ENCODE measurements at places on chromosomes 13 and 19.

DNA sequence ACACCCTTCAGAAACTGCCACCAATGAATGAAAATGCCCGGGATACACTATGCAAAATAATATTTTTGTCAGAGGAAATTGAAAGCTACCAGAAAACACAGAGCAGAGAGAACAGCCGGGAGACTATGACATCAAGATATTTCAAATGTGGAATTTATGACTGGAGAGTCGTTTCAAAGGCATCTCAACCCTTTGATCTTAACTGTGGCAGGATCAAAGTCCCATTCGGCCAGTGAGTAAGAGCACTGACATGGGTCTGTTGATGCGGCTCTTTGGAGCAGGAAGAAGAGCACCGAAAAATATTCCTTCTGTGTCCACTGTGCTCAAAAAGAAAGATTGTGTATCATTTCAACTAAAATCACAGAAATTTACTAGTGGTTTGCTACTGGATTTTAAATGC is 201.9 kb downstream of the RFC3 start:
- DNase-seq: no peak

GRCh38 chr13:33182729-33183128 is 102.8 kb downstream of the STARD13 start:
- DNase-seq: no peak

- DNase-seq: no peak
Observed at GRCh38 chr13:32840989-32841713, 175.1 kb upstream of the KL start.

- no peak for DNase-seq
Observed at GRCh38 chr13:68714292-68714691, 1393.3 kb upstream of the ATXN8OS start.

DNA sequence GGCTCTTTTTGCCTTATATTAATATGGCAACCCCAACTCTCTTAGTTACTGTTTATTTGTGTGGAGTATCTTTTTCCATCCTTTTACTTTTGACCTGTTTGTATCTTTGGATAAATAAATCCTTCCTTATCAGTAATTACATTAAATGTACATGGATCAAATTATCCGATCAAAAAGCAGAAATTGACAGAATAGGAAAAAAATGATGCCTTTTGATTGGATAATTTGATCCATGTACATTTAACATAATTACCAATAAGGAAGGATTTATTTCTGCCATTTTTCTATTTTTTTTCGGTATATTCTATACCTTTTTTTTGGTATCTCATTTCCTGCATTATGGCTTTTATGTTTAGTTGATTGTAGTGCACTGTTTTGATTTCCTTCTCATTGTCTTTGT is 57.2 kb downstream of the ZMYM2 start:
- no peak for DNase-seq

- no peak for DNase-seq
Observed at GRCh38 chr13:20035130-20035529, 76.6 kb downstream of the ZMYM2 start.

GRCh38 chr13:93118081-93118615 is 108.5 kb upstream of the GPC6 start:
- no peak for DNase-seq

DNA sequence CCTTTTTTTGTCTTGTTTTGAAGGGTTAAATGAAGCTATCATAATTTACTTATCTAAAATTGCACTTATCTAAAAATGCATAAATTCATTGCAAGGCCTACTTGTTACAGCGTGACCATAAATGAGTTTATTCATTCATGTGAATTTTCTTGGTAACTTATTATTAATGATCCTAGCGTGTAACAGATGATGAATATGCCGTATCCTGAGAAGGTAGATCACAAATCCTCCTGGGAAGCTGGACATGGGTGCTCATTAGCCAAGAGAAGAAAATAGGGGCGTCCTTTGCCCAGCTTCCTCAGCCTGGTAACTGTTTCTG is 21.3 kb downstream of the TNFSF11 start:
- no peak for DNase-seq

- no peak for DNase-seq
Observed at GRCh38 chr19:48806818-48807589, 3.8 kb downstream of the BCAT2 start.

GRCh38 chr13:103282571-103283450 is 216.6 kb upstream of the SLC10A2 start:
- no peak for DNase-seq

DNA sequence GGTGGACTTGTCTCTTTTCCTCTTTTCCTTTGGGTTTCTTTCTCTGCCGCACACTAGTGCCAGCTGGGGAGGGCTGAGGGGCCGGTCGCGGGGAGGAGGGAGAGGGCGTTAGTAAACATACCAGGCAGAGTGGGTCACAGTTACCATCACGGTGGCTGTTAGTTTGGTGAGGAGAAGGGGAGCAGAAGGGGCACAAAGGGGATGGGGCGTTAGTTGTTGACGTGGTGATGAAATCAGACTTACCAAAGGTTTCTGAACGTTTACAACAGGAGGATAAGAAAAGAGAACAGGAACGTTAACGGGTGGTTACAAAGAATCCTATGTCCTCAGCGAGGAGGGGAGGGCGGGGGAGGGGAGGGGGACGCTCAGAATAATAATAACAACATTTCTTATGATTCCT is 77.9 kb downstream of the PTPRS start:
- no peak for DNase-seq

GRCh38 chr13:39810091-39810877 is 154.8 kb downstream of the COG6 start:
- no peak for DNase-seq

GRCh38 chr13:27257648-27258253 is 6.4 kb downstream of the RPL21 start:
- no peak for DNase-seq

DNA sequence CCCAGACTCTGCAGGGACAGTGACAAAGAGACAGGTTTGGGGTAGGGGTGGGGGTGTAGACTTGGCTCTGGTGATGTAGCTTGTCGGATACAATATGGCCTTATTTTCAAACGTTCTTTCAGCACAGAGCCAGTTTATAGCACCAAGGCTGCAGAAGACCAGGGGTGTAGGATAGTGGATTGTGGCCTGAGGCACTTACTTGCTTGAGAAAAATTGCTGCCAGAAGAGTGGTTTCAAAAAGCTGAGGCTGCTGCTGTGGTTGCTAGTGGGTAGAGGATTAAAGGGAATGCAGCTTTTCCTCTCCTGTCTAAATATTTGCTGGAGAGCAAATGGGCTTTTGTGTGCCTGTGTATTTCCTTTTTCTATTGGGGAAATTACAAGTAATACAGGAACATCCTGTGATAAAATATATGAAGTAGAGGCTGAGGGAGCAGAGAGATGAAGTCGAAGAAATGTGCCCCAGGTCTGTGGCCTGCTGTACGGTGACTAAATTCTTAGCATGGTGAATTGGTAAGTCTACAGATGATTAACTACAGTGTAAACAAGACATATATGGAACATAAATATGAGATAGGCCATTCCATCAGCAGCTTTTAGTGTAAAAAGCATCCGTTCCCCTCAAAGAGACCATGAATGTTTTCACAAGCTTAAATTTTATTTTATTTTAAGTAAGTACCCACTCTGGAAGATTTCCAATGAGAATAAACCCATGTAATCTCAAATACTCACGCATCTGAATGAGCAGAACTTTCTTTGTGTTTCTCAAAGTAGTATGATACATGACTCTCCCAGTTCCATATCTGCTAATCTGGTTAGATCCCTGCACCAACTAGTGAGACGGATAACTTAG is 112.9 kb downstream of the LRCH1 start:
- DNase-seq: no peak

- no peak for DNase-seq
Observed at GRCh38 chr13:24313439-24313838, 4.1 kb downstream of the C1QTNF9 start.

Data from stimulated activated CD4-positive, alpha-beta T cell treated with anti-CD3 and anti-CD28 coated beads, Interleukin-2, amount 100 ng/mL, for 24 hours (primary cell).